ENCODE measurements at places on chromosomes 11 and 22.
A peak's percentile ranks its signal among the peaks of the same experiment; 100 is the strongest.

DNA sequence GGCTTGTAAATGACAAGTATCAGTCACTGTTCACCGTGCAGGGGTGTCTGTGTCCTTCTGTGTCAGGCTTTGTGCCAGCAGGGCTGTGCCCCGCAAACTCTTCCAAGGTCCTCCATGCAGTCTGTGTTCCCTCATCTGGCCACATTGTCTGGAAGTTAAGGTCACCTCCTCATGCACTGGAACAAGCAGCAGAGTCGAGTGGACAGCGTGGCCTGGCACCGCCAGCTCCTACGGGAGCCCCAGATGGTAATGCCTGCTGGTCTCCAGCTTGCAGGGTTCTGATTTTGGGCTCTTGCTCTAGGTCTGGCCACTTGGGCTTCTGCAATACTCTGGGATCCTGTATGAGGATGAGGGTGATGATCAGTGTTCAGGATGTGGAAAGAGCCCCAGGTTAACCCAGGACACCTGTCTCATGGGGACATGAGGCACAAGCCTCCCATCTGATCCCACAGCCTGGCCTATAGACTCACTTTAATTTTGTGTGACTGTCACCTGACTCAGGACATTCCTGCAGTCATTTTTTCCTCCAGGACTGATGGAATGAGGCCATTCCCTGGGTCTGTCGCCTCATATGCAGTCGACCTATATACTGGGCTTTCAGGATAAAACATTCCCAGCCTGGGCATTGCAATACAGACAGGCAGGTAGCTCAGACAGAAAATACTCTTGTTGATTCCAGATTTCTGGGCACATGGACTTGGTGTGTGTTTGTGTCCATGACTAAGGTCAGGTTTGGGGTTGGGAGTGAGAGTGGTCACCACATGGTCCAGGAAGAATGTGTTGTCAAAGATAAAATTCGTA is 106.3 kb upstream of the TOP3B start:
- no peak for DNase-seq

GRCh38 chr11:128614026-128614425 is 26.7 kb upstream of the ETS1 start:
- no peak for DNase-seq

- no peak for DNase-seq
Observed at GRCh38 chr11:83056611-83057010, 15.1 kb downstream of the RAB30 start.

DNA sequence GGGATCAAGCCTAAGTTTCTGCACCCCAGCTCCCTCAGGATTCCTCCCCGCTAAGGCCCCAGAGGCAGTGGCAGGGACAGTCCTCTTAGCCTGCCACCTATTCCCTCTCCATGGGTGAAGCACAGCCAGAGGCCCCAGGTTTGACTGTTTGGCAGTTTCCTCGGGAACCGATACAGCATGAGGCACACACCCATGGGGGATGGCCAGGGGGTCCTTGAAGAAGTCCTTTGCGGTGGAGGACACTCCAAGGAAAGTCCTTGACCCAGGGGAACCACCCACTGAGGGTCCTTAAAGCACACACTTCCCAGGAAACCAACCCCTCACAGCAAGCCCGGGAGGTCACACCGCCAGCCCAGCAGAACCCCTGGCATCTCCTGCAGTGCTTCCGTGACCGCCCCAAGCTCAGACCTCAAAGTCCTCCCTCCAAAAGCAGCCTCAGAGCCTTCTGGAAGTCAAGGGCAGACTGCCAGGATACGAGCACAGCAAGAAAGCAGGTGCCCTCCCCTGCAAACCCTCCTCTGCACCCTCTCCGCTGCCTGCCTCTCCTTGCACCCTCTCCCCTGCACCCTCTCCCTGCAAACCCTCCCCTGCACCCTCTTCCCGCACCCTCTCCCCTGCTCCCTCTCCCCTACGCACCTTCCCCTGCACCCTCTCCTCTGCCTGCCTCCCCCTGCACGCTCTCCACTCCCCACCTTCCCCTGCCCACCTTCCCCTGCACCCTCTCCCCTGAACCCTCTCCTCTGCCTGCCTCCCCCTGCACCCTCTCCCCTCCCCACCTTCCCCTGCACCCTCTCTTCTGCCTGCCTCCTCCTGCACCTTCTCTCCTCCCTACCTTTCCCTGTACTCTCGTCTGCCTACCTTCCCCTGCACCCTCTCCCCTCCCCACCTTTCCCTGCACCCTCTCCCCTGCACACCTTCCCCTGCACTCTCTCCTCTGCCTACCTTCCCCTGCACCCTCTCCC is 1.4 kb downstream of the SIGIRR start:
- no peak for DNase-seq

GRCh38 chr22:45254388-45254787 is 13.7 kb upstream of the KIAA0930 start:
- DNase-seq, result no peak

GRCh38 chr11:58028687-58029411 is 1.9 kb upstream of the OR6Q1 start:
- DNase-seq, result no peak

- DNase-seq, result no peak
Observed at GRCh38 chr11:45021001-45021400, 70.3 kb upstream of the TP53I11 start.

GRCh38 chr11:33307984-33308383 is 50.8 kb downstream of the HIPK3 start:
- DNase-seq, result no peak

DNA sequence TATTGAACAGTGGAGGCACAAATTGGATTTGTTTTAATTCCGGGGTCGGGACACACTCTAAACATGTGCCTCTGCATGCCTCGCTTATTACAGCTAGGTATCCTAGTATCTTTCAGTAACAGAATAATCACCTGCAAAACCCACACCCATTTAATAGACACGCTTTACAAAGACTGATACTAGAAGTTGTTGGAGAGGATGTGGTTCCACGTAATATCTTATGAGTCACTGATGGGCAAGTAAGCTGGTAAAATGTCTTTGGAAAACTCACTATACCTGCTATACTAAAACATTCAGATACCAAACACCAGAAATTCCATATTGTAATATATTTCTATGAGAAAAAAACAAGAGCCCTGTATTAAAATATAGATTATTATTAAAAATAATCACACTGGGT is 84.0 kb downstream of the GGTLC2 start:
- DNase-seq, result no peak

- DNase-seq, result no peak
Observed at GRCh38 chr11:124823512-124824376, 23.5 kb upstream of the MSANTD2 start.

- DNase-seq, result no peak
Observed at GRCh38 chr11:71235719-71236118, 16.7 kb downstream of the SHANK2 start.

GRCh38 chr11:124839128-124839971 is 25.9 kb upstream of the ROBO3 start:
- DNase-seq, result no peak

DNA sequence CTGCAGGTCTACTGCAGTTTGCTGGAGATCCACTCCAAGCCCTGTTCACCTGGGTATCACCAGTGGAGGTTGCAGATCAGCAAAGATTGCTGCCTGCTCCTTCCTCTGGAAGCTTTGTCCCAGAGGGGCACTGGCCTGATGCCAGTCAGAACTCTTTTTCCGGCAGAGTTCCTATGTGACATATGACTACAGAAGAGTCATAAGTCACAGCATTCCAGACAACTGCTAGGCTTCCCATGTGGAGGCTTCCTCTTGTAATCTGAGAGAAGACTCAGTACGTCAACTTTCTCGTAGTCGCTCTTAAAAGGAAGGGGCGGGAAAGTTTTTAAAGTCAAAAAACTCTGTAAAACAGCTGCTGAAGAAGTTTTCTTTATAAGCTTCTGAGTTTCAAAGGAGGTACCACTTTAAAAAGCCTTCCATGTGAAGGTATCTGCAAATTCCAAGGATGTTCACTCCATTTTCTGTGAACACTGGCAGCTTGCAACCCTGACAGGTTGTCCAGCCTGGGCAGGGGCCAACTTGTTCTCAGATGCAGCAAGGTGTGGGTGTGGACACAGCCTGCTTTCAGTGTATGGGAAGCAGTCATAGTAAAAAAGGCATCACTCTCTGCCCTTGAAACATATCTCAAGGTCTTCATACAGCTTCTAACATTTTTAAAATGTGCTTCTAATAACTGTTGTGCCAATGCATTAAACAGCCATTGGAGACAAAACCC is 97.8 kb downstream of the ME3 start:
- DNase-seq, result no peak

GRCh38 chr11:34044664-34045485 is 6.7 kb upstream of the CAPRIN1 start:
- DNase-seq, result peak; percentile 67

DNA sequence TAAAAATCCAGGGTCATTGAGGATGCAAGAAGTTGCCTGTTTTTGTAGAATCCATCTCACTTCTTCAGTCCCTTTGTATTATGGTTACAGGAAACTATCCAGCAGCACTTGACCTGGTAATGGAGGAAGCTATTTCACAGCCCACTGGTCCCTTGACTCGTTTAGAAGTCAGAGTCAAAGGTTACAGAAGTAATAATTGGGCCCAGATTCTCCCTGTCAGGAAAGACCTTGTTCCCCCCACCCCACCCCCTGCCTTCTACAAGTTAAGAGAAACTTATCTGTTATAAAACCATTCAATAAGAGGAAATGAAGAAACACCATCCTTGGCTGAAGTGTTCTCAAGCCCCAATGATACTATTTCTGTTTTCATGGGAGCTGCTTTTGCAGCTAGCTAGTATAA is 65.8 kb downstream of the CSTPP1 start:
- no peak for DNase-seq

- no peak for DNase-seq
Observed at GRCh38 chr11:18526130-18526520, 617 bp downstream of the TSG101 start.

DNA sequence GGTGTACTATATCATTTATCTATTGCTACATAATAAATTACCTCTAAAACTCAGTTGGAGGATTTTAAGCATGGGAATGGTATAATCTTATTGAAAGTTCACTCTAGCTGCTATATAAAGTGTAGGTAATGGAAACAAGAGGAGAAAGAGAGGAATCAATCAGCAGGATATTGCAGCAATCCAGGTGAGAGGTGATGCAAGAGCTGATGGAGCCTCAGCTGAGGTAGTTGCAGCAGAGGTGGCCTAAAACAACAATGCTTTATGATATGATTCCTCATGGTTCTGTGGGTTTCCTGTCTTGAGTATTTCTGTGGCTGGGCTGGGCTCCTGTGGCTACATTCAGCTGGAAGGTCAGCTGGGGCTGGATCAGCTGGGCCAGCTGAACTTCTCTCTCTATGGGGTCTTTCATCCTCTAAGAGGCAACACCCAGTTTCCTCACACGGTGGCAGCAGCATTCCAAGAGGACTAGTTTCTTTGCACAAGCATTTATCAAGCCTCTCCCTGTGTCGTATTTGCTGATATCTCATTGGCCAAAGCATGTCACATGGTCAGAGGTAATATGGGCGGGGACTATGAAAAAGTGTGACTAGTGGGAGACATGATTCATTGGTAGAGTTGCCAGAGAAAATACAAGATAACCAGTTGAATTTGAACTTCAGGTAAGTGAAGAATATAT is 135.4 kb upstream of the LARGE1 start:
- no peak for DNase-seq

DNA sequence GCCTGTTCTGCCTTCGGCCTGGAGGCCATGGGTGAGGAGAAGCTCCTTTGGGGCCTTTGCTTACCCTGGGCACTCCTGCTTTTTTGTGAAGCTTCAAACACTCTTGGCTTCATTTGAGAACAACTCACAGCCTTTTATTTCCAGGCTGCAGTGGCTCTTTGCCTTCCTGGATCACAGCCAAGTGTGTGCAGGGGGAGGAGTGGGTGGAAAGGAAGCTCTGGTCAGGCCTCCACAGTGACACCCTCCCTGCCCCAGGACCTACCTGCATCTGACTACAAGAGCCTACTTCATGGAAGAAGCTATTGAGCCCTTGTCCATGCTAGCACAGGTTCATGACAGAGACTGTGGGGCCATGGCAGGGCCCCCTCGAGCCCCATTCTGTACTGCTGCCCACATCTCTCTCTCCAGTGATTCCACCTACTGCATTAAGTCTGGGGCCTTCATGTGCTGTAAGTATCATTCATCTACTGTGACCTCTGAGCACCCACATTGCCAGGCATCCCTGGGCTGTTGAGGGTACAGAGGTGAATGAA is 52.3 kb downstream of the GAB4 start:
- DNase-seq, result no peak

DNA sequence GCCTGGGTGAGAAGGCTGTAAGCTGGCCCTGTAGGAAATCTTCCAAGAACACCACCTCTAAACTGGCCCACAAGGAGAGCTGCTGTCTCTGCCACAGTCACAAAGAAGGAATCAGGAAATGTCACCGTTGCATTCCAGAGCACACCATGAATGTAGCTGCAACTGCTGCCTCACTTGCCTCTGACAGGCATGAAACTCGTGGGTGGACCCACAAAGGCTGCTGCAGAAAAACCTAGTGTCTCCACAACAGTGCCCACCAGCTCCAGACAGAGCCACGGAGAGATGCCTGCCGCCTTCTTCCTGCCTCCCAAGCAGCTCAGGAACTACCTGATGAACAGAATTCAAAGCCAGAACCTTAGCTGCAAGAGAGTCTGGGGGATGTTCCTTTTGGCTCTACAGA is 10.5 kb downstream of the DNAJB13 start:
- peak; percentile 62 for DNase-seq

DNA sequence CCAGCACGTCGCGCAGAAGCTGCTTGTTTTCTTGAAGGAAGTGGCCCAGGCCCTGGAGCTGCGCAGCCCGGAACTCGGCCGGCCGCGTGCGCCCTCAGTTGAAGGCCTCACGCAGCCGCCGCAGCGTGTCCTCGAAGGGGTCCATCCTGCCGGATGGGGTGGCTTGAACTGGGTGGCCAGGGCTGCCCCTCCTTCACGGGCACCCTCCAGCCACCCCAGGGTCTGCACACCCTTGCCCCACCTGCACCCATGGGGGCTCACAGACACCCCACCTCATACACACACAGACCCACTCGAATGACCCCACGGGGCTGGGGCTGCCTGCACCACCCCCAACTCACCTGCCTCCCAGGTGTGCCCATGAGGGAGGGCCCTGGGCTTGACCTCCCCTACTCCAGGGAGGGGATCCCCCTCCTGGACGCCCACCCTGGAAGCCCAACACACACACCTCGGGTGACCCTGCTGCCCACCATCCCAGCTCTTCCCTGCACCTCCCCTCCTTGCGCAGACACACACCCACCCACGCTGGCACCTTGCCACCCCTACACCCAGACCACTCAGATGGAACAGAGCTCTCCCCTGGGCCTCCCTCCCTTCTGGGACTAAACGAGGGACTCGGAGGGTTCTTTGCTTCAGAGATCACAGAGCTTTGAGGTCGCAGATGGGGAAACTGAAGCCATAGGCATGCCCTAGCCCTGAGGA is 6.8 kb downstream of the ALDH3B2 start:
- no peak for DNase-seq

- DNase-seq, result no peak
Observed at GRCh38 chr11:18379201-18379600, 15.2 kb upstream of the LDHA start.

DNA sequence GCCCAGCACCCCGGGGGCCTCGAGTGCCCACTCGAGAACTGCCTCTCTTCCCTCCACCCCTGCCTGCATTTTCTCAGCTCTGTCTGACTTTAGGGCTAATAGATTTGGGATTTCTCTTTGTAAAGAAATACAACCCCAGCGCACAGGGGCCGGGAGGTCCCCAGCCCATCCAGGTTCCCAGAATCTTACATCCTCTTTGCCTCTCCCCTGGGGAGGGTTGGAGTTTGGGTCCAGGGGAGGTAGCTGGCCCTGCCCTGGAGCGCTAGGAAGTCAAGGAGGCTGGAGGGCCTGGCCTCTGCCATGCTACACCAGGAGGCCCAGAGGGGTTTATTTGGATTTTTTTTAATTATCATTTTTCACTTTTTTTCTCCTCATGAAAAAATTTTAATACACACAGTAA is 65.7 kb upstream of the LMO1 start:
- DNase-seq, result no peak

Data from AG08395 (cell line).